ENCODE measurements at places on chromosomes 6 and 20.

DNA sequence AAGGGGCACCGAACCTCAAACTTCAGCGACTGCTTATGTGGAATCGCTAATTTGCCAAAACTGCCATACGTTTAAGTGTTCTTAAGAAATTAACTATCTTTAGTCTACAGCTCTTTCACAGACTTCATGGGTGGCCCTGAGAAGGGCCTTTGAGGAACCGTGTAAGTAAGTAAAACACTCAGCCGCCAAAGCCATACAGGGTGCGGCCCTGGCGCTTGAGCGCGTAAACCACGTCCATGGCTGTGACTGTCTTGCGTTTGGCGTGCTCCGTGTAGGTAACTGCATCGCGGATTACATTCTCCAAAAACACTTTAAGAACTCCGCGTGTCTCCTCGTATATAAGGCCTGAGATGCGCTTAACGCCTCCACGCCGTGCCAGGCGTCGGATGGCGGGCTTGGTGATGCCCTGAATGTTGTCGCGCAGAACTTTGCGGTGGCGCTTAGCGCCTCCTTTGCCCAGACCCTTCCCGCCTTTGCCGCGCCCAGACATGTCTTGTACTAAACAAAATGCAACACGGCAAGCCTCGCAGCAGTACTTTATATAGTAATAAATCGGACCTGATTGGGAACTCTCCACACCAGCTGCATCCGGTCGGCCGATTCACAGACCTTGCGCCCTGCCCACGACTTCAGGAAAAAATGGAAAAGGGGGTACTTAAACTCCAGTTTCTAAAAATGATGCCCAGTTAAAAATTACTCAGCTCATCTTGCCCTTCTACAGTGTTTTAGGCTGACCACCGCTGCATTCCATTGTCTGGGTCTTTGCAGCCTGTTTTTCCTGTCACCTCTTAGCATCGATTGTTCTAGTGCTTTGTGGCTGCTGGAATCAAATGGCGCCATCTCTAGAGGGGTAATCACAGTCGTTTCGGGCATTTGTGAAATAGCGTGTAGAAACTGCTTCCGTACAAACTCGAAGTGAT is 38.9 kb downstream of the OR2B2 start:
- no peak for DNase-seq

DNA sequence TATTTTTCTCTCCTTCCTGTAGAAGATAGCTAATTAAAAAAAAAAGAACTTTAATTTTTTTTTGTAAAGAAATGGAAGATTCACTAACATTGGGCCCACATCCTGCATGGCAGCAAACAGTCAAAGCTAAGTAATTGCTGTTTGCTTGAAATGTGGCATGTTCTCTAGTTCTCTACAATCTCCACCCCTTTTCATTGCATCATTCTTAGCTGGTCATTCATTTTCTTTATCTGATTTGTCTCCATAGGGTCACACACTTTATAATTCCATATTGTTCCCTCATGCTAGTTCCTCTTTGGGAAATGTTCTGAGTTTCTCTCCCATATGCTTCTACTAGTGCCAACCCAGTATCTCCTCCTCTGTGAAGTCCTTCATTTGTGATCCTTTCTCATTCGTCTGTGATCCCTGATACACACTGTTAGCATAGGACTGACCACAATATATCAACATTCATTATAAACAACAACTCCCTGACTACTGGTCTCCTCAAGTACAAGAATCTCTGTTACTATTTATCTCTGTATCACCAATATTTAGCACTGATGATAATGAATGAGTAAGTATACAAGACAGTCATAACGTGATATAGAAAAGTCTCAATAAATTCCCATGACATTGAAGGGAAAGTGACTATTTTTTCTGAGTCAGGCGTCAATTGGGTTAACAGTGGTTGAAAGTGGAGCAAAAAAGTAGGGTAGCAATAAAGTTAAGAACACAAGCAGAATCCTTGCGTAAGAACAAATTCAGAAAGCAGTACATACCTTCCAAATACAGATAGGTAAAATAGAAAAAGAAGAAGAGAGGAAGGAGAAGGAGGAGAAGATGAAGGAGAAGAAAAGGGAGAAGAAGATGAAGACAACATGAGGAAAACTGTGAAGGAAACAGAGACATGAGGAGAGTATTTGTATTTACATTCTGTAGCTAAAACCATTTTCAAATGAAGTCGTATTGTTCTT is 33.2 kb upstream of the MYB start:
- no peak for DNase-seq

DNA sequence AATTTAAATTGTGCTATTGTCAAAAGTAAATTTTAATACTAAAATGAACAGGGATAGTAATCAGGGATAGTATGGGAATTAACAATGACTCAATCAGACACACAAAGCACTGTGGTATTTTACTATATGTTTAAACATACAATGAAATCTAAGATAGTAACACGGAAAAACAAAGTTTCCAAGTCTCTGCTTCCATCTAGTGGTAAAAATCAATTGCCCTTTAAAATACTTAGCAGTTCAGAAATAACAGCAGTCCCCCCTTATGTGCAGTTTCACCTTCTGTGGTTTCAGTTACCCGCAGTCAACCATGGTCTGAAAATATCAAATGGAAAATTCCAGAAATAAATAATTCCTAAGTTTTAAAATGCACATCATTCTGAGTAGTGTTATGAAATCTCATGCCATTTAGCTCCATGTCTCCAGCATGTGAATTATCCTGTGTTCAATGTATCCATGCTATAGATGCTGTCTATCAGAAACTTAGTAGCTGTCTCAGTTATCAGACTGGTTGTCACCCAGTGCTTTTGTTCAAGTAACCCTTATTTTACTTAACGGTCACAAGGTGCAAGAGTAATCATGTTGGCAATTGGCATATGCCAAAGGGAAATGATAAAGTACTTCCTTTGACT is 58.5 kb downstream of the AHI1 start:
- no peak for DNase-seq

DNA sequence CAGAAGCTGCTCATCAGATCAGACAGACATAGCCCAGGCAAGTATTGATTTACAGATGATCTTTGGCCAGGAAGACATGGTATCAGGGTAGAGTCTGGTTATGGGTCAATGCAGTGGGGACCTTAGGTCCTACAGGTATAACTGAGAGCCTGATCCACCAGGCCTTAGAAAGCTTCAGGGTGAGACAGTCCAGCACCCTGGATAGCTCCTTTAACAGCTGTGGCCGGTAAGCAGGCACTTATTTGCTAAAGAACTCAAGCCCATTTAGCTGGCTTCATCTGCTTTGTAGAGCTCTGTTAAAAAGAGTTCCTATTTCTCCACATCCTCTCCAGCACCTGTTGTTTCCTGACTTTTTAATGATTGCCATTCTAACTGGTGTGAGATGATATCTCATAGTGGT is 39.6 kb downstream of the ESR1 start:
- DNase-seq: peak; percentile 20

DNA sequence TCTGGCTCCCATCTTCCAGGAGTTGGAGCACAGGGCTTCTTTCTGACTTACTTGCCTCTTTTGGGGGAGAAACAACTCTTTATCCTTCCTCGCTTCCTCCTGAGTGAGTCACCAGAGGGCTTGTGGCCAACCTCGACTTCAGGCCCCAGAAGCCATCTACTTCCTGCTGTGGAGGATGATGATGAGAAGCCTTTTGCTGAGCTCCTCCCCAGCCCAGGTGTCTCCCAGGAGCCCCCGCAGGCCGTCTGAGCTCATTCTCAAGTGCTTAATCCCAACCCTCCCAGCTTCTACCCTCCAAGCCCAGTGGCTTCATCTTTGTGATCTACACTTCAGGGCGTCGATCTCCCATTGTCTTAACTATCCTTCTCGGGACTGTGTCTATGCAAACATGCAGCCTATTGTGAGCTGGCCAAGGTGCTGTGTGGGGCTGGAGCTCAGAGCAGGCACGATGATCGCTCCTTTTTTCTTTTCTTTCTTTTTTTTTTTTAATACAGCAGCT is 27.9 kb downstream of the SDCBP2 start:
- no peak for DNase-seq

DNA sequence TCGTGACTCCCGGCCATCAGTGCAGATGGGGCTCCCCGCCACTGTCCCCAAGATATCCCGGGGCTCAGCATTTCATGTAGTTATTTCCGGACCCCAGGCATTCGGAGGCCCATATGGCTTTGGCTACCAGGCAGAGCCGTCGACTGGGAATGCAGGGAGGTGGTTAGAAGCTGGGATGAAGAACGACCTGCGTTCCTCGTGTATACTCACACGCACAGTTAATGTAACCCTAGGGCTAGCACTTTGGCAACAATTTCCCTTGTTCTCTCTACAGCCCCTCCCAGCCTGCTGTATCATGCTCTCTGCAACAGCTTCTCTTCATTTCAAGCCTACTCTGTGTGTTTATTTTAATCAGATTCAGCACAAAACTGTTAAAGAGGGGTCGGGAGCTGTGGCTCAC is 240.4 kb downstream of the MYLK4 start:
- no peak for DNase-seq

- DNase-seq: no peak
Measured at GRCh38 chr20:40938020-40938419, 90.6 kb upstream of the TOP1 start.

GRCh38 chr20:39038495-39038894 is 76.4 kb downstream of the DHX35 start:
- no peak for DNase-seq

GRCh38 chr20:38133680-38134426 is 31.2 kb downstream of the TGM2 start:
- no peak for DNase-seq

- DNase-seq: no peak
Measured at GRCh38 chr20:41161886-41162285, 24.5 kb downstream of the PLCG1 start.

DNA sequence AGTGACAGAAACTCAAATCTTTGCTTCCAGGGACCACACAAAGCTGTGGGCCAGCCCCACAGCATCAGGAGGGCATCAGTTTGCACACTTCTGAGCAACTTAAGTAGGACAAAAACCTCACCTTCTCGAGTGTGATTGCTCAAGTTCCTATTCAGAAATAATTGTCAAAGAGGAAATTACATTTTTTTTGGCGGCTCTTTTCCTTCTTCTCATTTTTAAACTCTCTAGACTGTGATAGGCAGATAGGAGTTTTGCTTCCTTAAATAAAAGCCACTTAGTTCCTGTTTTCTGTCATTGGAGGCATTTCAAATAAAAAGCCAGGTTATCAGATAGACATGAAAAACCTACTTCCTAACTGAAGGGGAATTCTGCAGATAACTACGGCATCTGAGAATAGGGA is 11.2 kb upstream of the TAGAP start:
- no peak for DNase-seq

DNA sequence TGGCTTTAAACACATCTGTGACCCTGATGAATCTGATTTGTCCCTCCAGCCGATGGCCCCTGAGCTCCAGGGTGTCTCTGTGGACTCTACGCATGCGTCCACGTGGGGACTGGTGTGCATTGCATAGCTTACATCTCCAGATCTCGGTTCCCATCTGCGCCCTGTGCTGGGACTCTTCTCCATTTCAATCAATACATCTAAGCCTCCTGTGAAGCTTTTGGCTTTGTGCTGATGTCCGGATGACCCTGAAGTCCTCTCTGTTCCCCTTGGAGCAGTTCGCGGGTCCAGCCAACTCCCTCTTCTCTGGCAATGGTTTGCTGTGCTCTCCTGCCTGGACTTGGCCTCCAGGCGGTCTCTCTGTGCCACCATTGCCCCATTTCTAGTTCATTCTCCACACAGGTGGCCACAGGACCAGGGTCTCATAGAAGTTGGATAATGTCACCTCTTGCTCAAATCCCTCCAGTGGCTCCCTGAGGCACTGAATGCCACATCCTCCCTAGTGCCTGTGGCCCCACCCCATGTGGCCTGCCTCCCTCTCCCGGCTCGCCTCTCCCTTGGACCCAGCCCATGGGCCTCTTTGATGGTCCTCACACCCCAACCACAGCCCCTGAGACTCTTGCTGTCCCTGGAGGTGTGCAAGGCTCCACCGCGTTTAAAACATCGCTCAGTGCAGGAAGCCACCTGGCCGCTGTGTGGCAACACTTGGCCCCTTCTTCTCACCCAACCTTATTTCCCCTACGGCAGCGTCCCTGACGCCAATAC is 155.4 kb downstream of the SYCP2 start:
- no peak for DNase-seq

DNA sequence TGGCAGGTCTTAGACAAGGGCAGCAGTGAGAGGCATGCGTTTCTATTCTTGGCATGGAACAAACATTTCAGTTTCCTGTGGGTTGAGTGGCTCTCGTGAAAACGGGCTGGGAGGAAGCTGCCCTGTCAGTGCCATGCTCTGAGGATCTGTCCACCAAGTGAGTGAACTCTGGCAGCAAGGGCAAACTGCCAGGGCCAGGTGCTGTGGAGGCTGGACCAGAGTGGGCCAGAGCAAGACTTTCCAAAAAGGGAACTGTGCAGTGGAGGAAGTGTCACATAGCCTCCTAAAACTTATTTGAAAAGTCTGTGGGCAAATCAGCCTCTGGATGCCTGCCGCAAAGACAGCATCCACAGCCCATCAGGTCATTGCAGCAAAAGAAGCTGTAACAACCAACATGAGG is 44.2 kb upstream of the TAB2 start:
- DNase-seq: no peak

GRCh38 chr6:9168669-9169068 is 733.3 kb upstream of the SLC35B3 start:
- DNase-seq: no peak

GRCh38 chr6:152277826-152278329 is 359.3 kb downstream of the SYNE1 start:
- peak; percentile 80 for DNase-seq

- DNase-seq: no peak
Measured at GRCh38 chr6:50720623-50721022, 7.3 kb downstream of the TFAP2D start.

- no peak for DNase-seq
Measured at GRCh38 chr6:158471339-158471738, 88.6 kb upstream of the TMEM181 start.

DNA sequence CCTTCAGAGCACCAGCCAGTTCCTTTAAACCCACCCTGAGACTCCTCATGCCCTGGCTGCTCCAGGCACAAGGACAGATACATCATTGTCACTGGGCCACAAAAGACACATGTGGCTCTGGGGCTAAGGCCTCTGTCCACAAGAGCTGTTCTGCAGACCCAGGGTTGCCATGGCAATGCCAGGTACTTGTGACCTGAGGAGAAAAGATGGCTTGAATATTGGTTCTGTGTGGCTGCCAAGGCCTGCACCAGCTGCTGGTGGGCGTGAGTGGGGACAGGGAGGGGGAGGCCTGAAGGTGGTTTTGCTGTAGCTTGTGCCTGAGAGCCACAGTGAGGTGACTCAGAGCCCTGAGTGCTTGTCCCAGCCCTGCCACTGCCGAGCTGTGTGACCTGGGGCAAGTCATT is 31.8 kb downstream of the SAYSD1 start:
- no peak for DNase-seq

- no peak for DNase-seq
Measured at GRCh38 chr6:142940487-142940886, 4.5 kb downstream of the HIVEP2 start.

GRCh38 chr6:153624528-153624927 is 414.5 kb upstream of the OPRM1 start:
- DNase-seq: no peak

- no peak for DNase-seq
Measured at GRCh38 chr6:164183556-164184123, 769.1 kb downstream of the QKI start.

GRCh38 chr20:9075264-9076095 is 6.6 kb downstream of the PLCB4 start:
- no peak for DNase-seq
